Activated CD4-positive, alpha-beta T cell treated with anti-CD3 and anti-CD28 coated beads, Interleukin-2, Interleukin-6, amounts not matched to agents 100 ng/mL and 50 ng/mL, durations not matched to agents 16 hours and 8 hours (primary cell): ENCODE measurements at places on chromosomes 2 and 18.

DNA sequence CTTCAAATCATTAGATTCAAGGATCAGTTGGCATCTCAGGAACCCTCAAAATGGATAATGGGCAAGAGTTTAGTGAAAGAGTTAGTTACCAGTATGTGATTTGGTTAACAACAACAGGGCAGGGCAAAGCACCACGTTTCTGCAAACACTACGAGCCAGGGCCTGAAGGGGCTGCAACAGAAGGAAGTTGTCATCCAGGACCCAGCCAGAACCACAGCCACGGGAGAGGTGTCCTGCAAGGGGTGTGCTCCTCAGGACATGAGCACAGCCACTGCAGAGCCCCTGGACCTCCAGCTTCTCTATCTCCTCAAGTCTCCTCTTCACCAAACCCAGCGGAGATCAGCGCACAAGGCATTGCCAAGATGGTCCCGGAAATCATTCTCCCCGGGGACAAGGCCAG, 173.3 kb upstream of the PIEZO2 start:
- no peak for DNase-seq

GRCh38 chr18:402129-402528, 98.4 kb downstream of the COLEC12 start:
- DNase-seq = no peak

GRCh38 chr2:64823794-64824193, 165.4 kb upstream of the SLC1A4 start:
- no peak for DNase-seq

DNA sequence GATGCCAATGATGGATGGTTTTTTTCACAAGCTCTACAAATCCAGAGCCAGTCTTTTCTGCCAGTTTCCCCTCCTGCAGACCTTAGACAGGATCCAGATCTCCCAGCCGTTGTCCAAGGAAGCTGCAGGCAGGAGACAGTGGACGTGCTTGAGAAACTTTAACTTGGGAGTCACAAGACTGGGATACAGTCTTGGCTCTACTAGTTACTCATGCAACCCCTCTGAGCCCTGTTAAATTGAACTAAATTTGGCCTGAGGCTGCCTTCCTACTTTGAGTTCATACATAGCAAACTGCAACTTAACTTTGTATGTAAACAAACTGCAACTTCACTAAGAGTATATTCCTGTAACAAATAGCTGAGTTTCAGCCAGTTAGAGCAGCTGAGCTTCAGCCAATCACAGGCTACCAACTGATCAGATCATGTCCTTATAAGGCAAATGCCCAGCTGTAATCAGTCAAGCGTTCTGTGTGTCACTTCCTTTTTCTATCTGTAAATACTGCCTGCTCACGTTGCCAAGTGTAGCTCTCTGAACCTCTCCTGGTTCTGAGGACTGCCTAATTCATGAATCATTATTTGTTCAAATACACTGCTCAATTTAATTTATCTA, 140.9 kb downstream of the CAPN13 start:
- DNase-seq = no peak

GRCh38 chr2:29012211-29012681, 31.1 kb downstream of the TOGARAM2 start:
- DNase-seq = peak; percentile 45

- no peak for DNase-seq
Measured at GRCh38 chr2:130263606-130264005, 65.4 kb upstream of the TUBA3E start.

GRCh38 chr18:36872329-36872728, 43.4 kb downstream of the KIAA1328 start:
- no peak for DNase-seq

- DNase-seq = no peak
Measured at GRCh38 chr2:156157670-156158069, 174.9 kb downstream of the NR4A2 start.

- no peak for DNase-seq
Measured at GRCh38 chr18:76457957-76458356, 37.1 kb downstream of the ZNF516 start.

DNA sequence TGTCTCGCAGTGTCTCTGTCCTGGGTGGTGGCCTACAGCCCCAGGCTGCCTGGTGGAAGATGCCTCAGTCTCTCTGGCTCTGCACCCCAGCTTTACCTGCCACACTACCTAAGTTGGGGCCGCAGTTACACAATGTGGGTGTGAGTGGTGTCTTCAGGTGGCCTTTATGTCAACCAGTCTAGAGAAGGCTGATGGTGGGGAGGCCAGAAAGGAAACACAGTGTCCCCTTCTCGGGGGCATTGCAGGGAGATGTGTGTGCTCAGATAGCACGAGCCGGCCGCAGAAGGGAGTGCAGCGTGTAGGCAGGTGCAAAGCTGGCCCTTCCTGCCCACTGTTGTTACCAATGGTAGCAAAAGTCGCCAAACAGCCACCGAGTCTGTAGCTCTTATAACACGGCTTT, 216.1 kb downstream of the SH3RF3 start:
- DNase-seq = no peak

DNA sequence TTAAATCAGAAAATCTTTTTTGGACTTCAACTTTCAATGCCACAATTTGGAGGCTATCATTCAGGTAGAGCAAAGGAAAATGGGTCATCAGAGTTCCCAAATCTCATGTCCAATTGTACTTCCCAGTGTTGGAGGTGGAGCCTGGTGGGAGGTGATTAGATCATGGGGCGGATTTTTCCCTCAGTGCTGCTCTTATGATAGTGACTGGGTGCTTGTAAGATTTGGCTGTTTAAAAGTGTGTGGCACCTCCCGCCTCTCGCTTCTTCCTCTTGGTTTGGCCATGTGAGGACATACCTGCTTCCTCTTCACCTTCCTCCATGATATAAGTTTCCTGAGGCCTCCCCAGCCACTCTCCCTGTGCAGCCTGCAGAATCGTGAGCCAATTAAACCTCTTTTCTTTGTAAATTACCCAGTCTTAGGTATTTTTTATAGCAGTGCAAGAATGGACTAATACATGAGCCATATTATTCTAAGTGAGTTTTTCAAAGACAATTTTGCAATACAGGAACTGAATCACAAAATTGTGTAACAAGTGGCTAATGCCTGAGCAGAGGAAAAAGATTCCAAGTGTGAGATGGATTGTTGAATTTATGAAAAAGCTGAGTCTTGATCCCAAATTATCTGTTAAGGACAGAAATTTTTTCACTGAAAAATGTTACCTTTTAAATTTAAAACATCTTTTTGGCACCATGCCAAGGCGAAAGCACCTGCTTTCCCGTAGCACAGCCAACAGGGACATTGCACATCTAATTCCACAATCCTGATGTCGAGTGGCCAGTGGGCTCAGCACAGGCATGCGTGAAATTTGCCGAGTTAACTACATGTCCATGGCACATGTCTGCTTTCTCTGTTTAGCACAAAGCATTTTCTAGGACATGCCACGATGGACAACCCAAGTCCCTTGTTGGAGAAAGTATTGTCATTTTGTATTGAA, 150.9 kb downstream of the COL6A3 start:
- DNase-seq = no peak

GRCh38 chr2:65727381-65727780, 295.0 kb upstream of the SPRED2 start:
- no peak for DNase-seq

GRCh38 chr2:20678086-20678395, 11.1 kb downstream of the GDF7 start:
- DNase-seq = no peak

DNA sequence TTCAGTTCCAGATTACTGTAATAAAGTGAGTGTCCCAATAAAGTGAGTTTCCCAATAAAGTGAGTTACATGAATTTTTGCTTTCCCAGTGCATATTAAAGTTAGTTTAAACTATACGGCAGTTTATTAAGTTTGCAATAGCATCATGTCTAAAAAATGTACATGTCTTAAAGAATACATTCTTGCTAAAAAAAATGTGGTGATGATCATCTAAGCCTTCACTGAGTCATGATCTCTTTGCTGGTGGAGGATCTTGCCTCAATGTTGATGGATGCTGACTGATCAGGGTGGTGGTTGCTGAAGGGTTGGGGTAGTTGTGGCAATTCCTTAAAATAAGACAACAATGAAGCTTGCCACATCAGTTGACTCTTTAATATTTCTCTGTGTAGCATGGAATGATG, 664.2 kb downstream of the TDRD15 start:
- DNase-seq = no peak

DNA sequence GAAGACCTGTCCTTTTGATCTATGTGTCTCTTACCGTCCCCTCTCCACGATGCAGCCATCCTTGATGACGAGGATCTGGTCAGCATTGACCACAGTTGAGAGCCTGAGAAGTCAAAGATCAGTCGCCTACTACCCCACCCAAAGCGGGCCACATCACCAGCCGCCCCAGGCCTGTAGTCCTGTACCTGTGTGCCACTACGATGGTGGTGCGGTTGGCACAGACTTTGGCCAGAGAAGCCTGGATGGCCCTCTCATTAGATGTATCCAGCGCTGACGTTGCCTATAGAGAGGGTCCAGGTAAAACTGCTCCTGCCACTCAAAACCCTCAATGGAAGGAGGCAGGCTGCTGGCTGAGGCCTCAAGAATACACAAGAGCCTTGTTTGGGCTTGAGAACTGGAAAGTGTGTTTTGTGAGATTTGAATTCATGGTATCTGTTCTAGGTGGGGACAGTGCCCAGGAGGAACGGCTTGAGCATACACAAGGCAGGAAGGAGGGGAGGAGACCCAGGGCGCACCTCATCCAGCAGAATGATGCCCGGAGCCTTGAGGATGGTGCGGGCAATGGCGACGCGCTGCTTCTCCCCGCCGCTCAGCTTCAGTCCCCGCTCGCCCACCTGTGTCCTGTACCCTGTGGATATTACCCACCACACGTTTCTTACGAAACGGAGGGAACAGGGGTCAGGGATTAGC, 3.8 kb downstream of the ZFAND2B start:
- no peak for DNase-seq

DNA sequence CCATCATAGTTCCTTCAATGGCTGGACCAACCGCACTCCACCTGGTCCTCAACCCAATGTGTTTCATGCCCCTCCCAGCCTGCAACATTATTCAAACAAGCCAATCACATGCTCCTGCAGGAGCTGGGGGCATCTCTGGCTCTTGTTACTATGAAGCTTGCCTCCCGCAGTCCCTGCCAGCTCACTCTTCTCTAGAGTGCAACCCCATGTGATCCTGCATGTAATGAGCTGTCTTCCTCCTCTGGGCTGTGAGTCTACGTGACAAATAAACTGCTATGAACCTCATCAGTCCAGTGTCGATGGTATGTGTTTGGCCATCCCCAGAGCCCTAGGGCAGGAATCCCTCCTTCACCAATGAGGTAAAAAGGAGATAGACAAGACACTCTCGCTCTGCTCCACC, 15.8 kb upstream of the BOD1L2 start:
- no peak for DNase-seq

DNA sequence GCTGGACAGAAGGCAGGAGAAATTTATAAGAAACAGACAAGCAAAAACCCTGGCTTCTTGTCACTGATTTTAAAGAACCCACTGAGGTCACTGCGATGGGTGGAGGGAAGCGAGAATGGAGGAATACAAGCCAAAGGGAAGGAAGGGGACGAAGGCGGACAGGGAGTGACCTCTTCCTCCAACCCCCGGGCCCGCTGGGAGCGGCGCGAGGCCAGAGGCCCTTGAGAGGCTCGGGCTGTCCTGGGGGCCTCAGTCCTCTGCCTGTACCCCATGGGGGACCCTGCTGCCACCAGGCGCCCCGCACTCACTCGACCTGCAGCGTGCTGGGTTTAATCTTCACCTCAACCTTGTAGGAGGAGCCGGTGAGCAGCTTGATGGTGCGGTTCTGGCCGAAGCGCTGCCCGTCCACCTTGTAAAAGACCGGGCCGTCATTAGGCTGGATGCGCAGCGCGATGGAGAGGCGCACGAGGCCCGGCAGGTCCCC, 793 bp downstream of the CNRIP1 start:
- DNase-seq = no peak

GRCh38 chr2:175755169-175755568, 246.9 kb downstream of the LNPK start:
- DNase-seq = no peak

DNA sequence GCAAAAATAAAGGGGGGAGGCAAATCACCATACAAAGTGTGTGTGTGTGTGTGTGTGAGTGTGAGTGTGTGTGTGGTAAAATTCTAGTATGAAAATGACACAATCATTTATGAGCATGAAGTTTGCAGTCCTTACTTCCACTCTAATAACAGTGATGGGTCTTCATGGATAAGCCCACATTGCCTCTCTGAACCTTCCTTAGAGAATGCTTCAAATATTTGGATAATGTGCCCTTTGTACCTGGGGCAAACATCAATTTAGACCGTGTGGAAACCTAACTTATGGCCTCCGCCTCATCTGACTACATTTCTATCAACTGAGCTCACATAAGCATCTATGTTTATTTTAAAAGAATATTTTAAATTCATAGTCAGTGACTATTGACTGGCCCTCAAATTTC, 3.7 kb downstream of the SCN9A start:
- no peak for DNase-seq

DNA sequence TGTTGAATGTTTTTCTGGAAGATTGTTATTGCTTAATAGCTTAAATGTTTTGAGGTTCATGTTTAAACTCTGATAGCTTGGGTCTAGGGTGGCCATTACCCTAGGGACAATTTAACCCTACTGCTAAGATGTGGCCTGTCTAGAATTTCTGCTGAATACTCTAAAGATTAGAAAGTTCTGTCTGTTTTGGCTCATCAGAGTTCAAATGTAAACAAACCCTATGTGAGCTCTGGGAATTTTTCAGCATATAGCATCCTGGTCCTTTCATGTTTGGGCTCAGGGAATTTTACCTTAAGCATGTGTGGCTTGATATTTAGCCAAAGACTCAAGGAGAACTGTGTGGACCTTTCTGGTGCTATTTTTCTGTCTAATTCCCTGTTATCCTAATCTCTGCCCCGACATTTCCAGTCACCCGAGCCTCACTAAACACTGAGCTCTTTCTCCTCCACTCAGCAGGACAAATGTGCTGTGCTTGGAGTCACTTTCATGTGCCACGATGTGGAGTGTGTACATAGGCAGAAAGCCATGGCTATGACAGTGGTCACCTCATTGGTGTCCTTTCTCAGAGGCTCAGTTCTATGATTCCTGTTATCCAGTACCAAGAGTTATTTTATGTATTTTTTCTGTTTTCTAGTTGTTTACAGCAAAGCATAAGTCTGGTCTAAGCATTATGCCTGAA, 492.5 kb upstream of the SPHKAP start:
- DNase-seq = no peak

GRCh38 chr18:7072593-7072992, 45.0 kb downstream of the LAMA1 start:
- no peak for DNase-seq

GRCh38 chr2:65027616-65028244, 28.5 kb upstream of the CEP68 start:
- DNase-seq = no peak

DNA sequence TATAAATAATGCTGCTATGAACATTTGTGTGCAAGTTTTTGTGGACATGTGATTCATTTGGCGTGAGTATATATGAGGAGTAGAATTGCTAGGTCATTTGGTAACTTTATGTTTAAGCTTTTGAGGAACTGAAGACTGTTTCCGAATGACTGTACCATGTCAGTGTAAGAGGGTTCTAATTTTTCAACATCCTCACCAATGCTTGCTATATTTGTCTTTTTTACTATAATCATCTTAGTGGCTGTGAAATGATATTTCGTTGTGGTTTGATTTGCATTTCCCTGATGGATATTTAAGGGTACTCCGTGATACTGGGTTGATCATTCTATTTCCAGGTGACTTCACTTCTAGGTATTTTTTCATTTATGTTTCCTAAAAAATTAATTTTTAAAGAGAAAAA, 241.1 kb downstream of the BCL2 start:
- DNase-seq = peak; percentile 44
